ENCODE measurements at places on chromosomes 3 and 15.
A peak's percentile ranks its signal among the peaks of the same experiment; 100 is the strongest.

DNA sequence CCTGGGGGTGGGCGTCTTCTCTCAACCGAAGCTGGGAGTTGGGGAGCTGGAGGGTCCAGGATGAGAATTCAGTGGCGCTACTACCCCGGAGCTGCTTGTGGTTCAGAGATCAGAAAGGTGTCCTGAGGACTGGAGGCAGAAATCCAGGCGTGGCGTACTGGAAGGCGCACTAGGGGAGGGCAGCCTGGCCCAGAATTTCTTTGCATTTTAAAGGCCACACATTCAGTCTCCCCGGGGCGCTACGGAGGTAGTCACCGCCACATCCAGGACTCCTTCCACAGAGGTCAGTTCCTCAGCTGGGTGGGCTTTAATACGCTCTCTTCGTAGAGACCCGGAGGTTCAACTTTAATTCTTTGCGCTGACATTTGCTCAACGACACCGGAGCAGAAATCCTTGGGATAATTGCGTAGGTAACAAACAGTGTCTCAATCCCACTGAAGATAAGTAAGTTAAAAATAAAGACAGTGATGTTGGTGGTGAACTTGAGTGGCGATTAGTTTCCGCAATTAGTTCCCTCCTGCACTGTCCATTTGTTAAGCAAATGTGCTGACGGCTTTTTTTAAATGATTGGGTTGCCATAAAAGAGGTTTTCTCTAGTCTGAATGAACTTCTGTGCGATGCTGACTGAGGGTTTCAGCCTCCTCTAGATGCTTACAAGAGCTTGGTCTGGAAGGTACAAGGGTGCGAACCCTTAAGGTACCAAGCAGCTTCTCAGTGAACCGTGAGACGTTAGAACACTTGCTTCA is 535 bp downstream of the MCTP2 start:
- DNase-seq, result no peak

DNA sequence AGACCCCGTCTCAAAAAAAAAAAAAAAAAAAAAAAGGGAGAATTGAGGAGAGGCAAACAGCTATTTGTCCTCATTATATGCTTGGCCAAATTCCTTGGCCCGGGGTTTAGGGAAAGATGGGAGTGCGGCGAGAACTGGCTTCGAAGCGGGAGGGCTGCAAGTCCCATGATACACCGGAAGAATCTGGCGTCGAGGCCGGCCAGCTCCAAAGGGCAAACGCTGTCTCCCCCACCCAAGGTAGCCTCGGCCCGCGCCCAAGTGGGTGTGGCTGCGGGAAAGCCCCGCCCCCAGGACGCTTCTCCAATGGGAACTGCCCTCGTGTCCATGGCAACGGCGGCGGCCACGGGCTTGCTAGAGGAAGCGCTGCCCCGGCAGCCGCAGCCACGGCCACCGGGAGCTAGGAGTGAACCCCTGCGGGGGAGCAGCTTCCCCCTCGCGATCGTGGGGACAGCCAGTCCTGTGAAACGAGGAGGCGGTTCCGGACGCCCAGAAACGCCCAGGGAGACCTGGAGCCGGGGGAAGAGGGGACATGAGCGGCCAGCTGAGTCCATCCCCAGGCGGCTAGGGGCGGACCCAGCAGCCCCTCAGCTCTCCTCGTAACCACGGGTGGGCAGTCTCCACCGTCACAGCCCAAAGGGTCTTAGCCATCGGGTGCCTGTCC is at the start of gene TTLL13:
Gene TTLL13 (plus strand): TSS at position 354 of the 661 bp plus-strand sequence. CDS start 1,075 bp downstream, outside the sequence.
- peak; percentile 87 for DNase-seq

GRCh38 chr15:41914411-41914810 is 20.6 kb upstream of the SPTBN5 start:
- no peak for DNase-seq

- DNase-seq, result no peak
Observed at GRCh38 chr3:23952646-23953045, 7.6 kb downstream of the NR1D2 start.

All from NCI-H1436 (cell line).